ENCODE measurements at places on chromosomes 13 and 19.

DNA sequence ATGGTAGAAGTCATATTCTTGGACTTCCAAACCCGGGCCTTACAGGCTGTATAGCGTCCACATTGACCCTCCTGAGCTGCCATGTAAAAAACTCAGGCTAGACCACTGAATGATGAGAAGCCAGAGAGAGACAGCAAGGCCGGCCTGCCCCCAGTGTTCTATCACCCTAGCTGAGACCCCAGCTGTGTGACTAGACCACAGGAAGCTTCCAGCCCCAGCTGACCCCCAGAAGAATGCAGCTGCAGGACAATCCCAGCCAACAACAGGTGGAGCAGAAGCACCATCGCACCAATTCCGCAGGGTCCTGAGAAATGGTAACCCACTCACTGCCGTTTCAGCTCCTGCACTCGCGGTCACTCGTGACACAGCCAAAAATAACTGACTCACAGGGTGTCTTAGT, 2.9 kb upstream of the ATP11A start:
- no peak for DNase-seq

DNA sequence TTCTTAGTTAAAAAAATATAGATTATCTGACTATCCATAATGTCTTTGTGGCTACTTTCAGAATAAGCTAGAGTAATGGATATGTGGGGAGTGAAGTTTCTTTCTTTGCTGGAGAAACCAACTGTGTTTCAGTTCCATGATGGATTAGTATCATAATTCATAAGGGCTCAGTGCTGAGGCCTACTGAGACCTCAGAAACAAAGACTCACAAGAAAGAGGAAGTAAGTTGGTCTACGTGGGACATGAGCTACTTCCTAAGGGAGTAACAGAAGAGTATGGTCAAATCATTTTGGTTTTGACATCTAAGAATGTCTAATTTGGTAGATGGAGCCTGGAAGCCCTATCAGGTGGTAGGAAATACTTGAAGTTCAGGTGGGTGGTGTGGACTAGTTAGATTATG, 99.0 kb upstream of the HTR2A start:
- no peak for DNase-seq

- DNase-seq, result no peak
Observed at GRCh38 chr19:13159713-13160112, 9.5 kb downstream of the IER2 start.

- no peak for DNase-seq
Observed at GRCh38 chr19:3986260-3987041, 1.2 kb upstream of the EEF2 start.

DNA sequence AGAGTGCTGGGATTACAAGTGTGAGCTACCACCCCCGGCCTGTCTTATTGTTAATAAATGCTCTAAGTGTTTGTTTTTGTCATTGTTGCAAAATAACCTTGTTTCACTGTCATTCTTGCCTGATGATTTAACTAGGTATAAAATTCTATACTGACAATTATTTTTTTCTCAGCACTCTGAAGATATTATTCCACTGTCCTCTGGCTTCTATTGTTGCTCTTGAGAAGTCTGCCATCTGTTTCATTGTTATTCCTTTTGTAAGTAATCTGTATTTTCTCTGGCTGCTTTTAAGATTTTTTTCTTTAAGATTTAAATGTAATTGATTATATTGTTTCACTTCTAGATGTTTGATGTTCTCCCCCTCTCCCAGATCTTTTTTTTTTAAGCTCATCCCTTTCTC, 17.6 kb downstream of the ZNF420 start:
- no peak for DNase-seq

DNA sequence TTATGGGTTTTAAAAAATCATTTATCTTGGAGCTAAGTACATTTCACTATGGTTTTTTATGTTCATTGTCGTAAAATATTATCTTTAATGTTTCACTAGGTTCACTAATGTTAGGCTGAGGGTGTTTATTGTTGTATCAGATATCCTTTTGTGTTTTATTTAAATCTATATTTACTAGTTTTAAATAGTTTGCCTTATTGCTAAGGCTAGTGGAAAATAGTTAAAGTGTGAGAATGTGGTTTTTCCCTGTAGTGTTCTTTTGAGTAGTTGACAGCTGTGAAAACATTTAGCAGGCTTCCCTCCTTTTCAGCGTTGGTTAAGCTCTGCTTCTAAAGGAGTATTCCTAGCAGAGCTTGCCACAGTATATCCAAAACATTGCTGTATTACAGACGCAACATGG, 139.0 kb downstream of the TM9SF2 start:
- no peak for DNase-seq

- DNase-seq, result no peak
Observed at GRCh38 chr19:18765224-18765623, 25.9 kb downstream of the COMP start.

GRCh38 chr19:42989851-42990250, 36.4 kb downstream of the PSG11 start:
- DNase-seq, result no peak

GRCh38 chr19:6263735-6264444, 15.9 kb downstream of the MLLT1 start:
- DNase-seq, result no peak

DNA sequence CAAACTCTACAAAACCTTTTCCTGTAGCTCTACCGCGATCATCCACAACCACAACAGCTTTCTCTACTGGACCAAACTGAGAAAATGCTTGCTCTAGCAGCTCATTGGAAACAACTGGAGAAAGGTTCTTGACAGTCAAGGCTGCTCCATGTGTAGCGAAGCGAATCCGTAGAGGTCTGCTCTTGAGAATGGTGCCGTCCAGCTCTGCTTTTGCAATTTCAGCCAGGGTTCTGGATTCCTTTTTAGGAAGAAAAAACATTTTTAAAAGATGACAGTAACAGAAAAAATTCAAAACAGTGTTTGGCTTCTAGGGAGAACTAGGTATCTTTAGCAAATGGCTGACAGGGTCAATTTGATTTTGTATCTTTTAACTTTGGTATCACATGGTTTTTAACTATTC, 10.4 kb downstream of the PSPC1 start:
- DNase-seq, result no peak

DNA sequence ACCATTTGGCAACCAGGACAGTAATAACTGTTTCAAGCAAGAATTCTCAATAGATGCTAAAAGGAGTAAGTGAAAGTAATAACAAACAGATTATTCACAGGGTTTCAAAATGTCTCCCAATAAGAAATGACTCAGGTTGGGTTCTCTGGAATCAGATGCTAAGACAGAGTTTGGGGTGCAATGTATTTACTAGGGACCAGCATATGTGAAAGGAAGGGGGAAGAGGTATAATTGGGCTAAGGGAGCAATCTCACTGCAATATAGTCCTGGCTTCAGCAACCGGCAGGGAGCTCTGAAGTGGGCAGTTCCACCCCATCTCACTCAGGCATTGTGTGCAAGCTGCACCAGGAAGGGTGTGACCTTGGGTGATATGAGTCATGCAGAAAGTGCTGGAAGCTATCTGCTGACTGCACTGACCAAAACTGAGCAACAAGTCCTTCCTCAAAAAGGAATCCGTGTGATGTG, 23.4 kb downstream of the ZDHHC20 start:
- no peak for DNase-seq

All from NT2/D1 (cell line).